Naive B cell (primary cell): ENCODE measurements at places on chromosomes 11 and 22.

GRCh38 chr22:48104766-48105165 is 1342.3 kb downstream of the TBC1D22A start:
- peaks cover 44% of the 10 kb centered on the region for H3K4me1 ChIP-seq
- no peaks in the 10 kb centered on the region for H3K27me3 ChIP-seq
- DNase-seq: no peak
- no peak overlapping the region for H3K27ac ChIP-seq
- peaks cover 5% of the 10 kb centered on the region for H3K36me3 ChIP-seq
- H3K4me3 ChIP-seq: no peak overlapping the region

GRCh38 chr11:28730336-28730735 is 622.1 kb downstream of the METTL15 start:
- H3K4me3 ChIP-seq: no peak overlapping the region
- H3K27me3 ChIP-seq: no peaks in the 10 kb centered on the region
- no peak for DNase-seq
- H3K4me1 ChIP-seq: no peaks in the 10 kb centered on the region

DNA sequence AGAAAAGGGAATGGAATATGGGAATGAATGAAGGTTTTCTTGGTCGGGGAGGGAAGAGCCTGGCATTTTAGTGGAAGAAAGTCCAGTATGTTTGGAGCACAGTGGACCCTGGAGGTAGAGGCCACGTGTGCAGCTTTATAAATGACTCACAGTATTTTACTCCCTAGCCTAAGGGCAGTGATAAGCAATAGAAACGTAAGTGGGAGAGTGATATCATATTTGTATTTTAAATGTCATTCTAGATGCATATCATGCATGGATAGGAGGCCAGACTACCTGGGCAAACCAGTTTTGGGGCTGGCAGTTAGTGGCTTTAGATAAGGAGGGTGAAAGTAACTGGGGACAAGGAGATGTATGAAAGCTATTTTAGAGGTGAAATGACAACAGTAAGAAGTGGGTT is 174.1 kb downstream of the ARHGAP42 start:
- H3K27me3 ChIP-seq: no peaks in the 10 kb centered on the region
- DNase-seq: no peak
- peaks cover 9% of the 10 kb centered on the region for H3K4me1 ChIP-seq

DNA sequence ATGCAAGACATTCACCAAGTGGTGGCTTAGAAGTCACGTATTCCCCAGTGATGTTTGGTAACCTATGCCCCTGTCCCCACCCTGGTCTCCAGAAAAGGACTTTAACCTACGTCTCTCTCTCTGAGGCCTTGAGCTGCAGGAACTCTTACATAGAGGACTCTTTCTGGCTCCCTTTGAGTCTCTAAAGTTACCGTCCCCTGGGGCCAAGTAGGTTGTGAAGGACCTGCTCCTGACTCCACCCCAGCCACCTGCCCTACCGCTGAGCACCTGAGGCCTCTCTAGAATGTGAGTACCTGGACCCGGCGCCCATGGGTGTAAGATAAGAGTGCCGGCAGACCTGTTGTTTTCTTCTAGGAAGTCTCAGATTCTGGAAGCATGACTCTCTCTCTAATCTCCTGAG is 95.4 kb downstream of the TIMP3 start:
- H3K27me3 ChIP-seq: peaks cover 14% of the 10 kb centered on the region
- no peak for DNase-seq
- H3K4me1 ChIP-seq: no peaks in the 10 kb centered on the region
- H3K27ac ChIP-seq: no peak overlapping the region
- no peak overlapping the region for H3K4me3 ChIP-seq

DNA sequence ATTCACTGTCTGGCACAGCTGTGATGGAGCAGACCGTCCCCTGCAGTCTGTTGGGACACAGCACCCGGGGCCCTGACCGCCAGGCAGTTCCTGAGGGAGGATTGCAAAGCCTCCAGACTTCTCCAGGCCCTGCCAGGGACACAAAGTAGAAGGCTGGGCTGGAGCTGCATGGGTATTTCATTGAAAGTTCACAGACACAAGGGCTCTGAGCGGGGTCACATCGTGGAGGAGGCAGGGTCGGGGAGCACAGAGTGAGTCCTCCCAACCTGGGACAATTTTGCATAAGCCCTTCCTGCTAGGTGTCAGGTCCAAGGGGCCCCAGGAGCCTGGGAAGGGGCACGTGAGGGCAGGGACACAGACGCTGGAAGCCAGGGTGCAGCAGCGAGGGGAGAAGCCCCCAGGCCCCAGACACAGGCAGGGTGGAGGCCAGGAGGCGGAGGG is 15.7 kb downstream of the IFITM10 start:
- no peaks in the 10 kb centered on the region for H3K36me3 ChIP-seq
- H3K27me3 ChIP-seq: peaks cover 74% of the 10 kb centered on the region
- no peak overlapping the region for H3K27ac ChIP-seq
- H3K4me3 ChIP-seq: no peak overlapping the region
- peaks cover 7% of the 10 kb centered on the region for H3K4me1 ChIP-seq
- no peak for DNase-seq

DNA sequence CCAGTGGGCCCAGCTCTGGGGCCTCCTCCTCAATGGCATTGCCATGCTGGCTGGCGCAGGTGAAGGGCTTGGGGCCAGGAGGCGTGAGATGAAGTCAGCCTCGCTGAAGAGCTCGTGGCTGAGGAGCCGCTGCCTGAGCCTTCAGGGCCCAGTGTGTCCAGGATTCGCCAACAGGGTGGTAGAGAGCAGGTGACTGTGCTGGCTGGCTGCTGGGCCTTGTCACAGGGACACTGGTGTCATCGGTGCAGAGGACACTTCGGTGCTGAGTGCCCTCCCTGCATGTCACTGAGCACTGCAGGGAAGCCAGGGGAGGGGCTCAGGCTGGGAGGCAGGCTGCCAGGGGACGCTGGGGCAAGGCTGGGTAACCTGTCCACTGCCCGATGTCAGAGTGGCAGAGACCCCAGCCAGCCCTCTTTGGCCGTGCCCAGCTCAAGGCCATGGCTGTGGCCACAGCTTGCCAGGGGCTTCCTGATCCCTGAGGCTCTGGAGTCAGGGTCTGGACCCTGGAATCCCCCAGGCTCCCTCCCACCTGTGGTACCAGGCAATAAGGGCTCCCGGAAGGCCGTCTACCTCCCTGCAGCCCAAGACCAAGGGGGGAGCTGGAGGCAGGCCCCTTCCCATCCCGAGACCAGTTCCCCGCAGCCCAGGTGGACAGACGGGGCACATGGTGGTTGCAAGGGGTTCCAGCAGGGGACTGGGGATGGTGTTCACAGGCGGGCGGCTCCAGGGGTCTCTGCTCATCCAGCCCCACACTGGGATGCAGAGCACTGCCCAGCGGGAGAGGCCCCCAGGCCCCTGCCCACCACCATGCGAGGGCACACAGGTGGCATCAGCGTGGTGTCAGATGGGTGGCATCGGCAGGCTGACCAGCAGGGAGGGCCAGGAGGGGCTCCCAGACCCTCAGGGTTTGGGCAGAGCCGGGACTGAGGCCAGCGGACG is 63.9 kb downstream of the ARFGAP3 start:
- DNase-seq: no peak
- no peak overlapping the region for H3K27ac ChIP-seq
- no peaks in the 10 kb centered on the region for H3K4me1 ChIP-seq
- H3K36me3 ChIP-seq: peaks cover 7% of the 10 kb centered on the region
- H3K4me3 ChIP-seq: no peak overlapping the region

- peak overlapping the region; percentile 99 for H3K27ac ChIP-seq
- peak; percentile 70 for DNase-seq
- peak overlapping the region; percentile 77 for H3K4me3 ChIP-seq
Observed at GRCh38 chr11:102293873-102294601, 23.2 kb upstream of the BIRC3 start.

DNA sequence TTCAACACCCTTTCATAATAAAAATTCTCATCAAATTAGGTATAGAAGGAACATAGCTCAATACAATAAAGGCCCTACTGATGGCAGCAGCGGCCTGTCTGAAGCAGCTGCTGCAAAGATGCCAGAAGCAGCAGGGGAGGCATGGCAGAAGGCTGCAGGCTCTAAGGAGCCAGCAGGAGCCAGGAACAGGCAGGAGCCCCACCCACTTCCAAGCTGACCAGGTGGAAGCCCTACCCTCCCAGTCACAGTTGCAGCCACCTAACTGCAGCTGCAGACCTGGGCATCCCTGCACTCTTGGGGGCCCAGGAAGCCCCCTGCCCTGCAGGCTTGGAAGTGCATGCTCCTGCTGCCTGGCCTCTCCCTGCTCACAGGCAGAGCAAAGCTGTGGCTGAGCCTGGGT is 18.2 kb upstream of the OR6A2 start:
- H3K4me1 ChIP-seq: peaks cover under 1% of the 10 kb centered on the region
- H3K36me3 ChIP-seq: peaks cover 8% of the 10 kb centered on the region
- H3K27me3 ChIP-seq: peaks cover 37% of the 10 kb centered on the region
- DNase-seq: no peak
- no peak overlapping the region for H3K27ac ChIP-seq

DNA sequence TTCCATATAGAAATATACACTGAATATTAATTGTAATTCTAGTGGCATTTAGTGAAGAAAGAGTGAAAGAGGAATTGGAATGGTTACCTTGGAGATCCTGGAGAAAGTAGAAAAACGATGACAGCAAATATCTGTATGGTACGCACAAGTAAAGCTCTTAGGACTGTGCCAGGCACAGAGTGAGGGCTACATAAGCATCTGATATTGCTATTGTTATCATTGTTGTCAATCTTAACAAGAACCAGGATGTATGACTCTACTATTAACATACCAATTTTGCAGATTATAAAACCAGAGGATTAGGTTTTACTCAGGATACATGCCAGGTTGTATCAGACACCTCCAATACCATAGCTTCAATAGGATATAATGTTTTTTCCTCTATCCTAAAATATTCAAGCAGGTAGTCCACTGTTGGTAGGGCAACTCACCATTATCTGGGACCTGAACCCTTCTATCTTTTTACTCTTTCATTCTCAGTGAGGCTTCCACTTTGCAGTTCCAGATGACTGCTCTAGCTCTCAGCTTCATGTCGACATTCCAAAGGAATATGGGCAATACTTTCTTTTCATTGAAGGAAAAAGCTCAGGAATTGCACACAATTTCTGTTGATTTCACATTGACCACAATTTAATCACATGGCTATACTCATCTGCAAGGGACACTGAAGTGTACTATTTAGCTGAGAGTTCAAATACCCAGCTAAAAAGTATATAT is 73.2 kb downstream of the RAB38 start:
- H3K36me3 ChIP-seq: no peaks in the 10 kb centered on the region
- no peaks in the 10 kb centered on the region for H3K27me3 ChIP-seq
- H3K4me3 ChIP-seq: no peak overlapping the region
- no peaks in the 10 kb centered on the region for H3K4me1 ChIP-seq
- H3K27ac ChIP-seq: no peak overlapping the region

GRCh38 chr11:3109921-3110706 is 52.9 kb upstream of the CARS1 start:
- H3K27me3 ChIP-seq: peaks cover 14% of the 10 kb centered on the region
- H3K4me3 ChIP-seq: no peak overlapping the region
- DNase-seq: no peak
- no peaks in the 10 kb centered on the region for H3K36me3 ChIP-seq
- no peaks in the 10 kb centered on the region for H3K4me1 ChIP-seq

DNA sequence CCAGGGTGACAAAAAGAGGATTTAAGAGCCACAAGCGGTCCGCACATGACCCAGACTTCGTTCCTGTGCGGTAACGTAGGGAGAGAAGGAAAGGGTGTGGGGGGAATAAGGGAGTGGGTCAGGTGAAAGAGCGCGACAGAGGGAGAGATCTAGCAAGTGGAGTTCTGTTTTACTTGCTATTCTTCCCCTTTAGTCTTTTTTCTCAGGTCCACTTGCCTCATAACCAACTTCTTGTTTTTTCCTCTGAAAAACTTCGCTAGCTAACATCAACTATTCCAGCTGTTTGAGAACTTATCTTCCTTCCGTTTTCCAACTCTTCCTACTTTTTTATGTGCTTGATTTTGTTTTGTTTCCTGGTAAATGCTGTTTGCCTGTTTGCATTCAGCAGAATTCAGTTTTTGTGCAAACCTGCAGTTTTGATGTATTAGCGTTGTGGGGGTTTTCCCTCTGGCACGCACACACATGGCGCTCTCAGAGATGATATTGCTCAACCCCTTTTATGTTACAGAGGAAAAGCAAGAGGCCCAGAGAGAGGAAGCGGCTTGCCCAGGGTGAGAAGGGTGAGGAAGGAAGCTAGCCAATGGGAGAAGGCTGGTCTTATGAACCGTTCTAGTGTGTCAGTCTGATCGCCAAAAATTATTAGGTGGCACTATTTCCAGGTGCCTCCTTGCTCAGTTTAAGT is 592 bp upstream of the CTSC start:
- DNase-seq: peak; percentile 35
- no peaks in the 10 kb centered on the region for H3K27me3 ChIP-seq
- peak overlapping the region; percentile 99 for H3K4me3 ChIP-seq
- peaks cover 17% of the 10 kb centered on the region for H3K4me1 ChIP-seq
- peaks cover 8% of the 10 kb centered on the region for H3K36me3 ChIP-seq
- H3K27ac ChIP-seq: peak overlapping the region; percentile 49

GRCh38 chr11:23573429-23573828 is 713.2 kb upstream of the CCDC179 start:
- H3K27me3 ChIP-seq: no peaks in the 10 kb centered on the region
- H3K4me1 ChIP-seq: peaks cover 3% of the 10 kb centered on the region
- no peak overlapping the region for H3K4me3 ChIP-seq
- H3K27ac ChIP-seq: no peak overlapping the region

DNA sequence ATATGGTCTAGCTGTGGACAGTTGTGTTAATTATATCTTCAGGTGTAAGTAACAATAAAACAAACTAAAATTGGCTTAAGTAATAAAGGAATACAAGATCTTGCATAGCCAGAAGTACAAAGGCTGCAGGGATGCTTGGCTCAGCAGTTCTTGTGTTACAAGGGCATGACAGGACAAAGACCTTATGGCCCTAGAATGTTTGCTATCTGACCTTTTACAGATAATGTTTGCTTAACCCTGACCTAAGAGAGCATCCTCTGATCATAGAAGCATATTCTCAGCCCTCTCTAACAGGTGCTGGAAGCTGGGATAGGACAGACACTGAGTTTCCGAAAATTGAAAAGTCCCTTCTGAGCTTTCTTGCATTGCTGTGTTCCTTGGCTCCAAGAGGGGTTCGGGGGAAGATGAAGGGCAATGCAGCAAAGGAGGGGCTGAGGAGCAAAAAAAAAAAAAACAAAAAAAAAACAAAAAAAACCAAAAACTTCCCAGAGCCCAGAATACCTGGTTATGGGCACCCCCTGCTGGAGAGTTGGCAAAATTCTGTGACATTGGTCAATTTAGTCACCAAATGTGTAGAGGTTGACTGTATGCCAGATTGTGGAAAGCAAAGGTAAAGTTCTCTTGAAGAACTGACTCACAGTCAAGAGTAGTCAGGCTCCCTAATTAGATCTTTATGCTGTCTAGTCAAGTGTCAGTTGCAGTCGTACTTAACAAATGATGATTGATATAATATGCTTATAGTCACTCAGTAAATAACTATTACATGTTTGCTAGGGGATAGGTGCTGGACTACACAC is 10.4 kb upstream of the HIKESHI start:
- H3K4me3 ChIP-seq: no peak overlapping the region
- DNase-seq: peak; percentile 45

DNA sequence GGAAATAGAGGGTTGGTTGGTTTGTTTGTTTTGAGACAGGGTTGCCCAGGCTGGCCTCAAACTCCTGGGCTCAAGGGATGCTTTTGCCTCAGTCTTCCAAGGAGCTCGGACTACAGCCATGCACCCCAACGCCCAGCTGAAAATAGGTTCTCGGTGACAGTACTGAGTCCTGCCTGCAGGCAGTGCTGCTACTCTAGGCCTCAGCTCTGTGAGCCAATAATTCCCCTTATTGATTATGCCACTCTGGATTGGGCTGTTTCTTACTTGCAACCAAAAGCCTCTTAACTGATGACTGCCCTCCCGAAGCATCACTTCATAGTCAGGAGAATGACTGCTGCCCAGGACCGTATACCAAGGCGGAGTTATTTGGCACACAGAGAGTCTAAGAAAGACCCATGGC is 1.2 kb upstream of the C11orf16 start:
- no peak overlapping the region for H3K4me3 ChIP-seq
- DNase-seq: no peak
- no peak overlapping the region for H3K27ac ChIP-seq
